ENCODE measurements at places on chromosomes 3 and 15. TPM values are rescaled to one million over a fixed set of nuclear protein-coding genes. Genes with fewer than 3 reads are reported as not detected.
A peak's percentile ranks its signal among the peaks of the same experiment; 100 is the strongest.

- peak; percentile 35 for DNase-seq
Observed at GRCh38 chr15:52234596-52235541, 43.7 kb upstream of the GNB5 start.

FGF12 gene
- not detected for total RNA-seq

DNA sequence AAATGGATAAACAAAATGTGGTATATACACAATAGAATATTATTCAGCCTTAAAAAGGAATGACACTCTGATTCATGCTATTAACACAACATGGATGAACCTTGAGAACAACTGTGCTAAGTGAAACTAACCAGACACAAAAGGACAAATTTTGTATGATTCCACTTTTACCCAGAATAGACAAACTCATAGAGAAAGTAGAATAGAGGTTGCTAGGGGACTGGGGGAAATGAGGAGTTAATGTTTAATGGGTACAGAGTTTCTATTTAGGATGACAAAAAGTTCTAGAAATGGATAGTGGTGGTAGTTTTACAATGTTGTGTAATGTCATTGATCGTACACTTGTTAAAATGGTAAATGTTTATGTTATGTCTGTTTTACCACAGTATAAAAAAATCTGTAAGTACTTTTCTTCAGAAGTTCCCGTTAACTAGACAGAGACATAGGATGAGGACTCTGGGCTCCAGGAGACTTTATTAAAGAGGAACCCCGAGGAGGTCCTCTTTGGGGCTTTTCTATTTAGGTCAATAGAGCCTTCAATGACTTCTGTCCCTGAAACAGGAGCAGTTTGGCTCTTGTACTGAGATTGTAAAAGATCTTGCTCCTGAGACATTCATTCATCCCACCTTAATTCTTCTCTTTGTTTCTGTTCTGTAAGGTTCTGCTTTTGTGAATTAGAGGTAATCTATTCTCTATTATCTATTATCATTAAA, 24.5 kb downstream of the ABHD6 start:
- no peak for DNase-seq

HCLS1 gene
- 197 TPM for total RNA-seq
